Kasumi-1 (cell line): ENCODE measurements at places on chromosomes 1 and 21.
A peak's percentile ranks its signal among the peaks of the same experiment; 100 is the strongest.

GRCh38 chr1:16387201-16388188, 20.5 kb downstream of the SZRD1 start:
- DNase-seq: no peak

DNA sequence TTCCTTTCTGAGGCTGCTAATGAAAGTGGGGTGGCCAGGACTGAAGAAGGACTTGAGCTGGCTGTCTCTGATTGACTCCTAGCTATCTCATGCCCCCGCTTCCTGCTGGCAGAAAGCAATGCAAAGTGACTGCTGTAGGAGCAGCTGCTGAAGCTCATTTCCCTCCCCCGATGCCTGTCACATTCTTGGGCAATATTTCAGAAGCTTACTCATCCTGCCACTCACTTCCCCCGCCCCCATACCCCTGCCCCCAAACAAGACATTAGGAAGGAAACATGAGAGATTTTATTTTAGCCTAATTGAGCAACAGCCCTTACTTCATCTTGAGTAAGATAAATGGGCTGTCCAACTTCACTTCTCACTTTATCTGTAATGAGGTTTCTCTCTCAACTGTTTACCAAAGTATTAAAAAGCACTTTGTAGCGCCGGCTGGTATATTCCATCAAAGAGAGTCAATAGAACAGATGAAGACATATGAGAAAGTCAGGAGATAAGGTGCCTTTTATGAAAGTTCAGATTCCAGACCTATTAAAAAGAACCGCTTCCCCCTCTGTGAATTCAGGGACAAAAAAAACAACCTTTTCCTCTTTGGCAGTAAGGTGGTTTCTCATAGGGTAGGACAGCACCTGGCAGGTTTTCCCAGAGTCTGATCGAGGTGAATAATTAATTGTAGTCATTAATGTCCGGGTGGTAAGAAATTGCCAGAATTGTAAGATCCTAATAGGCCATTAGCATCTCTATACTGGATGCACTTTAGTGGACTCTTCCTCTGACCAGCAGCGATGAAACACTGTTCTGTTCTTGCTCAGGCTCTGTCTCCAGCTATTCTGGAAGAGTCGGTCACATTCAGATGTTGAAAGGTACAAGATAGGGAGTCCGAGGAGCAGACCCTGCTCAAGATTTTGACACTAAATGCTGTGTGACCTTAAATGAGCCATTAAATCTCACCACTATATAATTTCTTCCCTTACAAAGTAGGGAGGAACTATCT, 70.2 kb downstream of the SH3GLB1 start:
- DNase-seq: peak; percentile 97

- DNase-seq: no peak
Observed at GRCh38 chr1:107110326-107110725, 30.5 kb upstream of the NTNG1 start.

GRCh38 chr1:111571239-111571638, 48.4 kb upstream of the RAP1A start:
- no peak for DNase-seq

DNA sequence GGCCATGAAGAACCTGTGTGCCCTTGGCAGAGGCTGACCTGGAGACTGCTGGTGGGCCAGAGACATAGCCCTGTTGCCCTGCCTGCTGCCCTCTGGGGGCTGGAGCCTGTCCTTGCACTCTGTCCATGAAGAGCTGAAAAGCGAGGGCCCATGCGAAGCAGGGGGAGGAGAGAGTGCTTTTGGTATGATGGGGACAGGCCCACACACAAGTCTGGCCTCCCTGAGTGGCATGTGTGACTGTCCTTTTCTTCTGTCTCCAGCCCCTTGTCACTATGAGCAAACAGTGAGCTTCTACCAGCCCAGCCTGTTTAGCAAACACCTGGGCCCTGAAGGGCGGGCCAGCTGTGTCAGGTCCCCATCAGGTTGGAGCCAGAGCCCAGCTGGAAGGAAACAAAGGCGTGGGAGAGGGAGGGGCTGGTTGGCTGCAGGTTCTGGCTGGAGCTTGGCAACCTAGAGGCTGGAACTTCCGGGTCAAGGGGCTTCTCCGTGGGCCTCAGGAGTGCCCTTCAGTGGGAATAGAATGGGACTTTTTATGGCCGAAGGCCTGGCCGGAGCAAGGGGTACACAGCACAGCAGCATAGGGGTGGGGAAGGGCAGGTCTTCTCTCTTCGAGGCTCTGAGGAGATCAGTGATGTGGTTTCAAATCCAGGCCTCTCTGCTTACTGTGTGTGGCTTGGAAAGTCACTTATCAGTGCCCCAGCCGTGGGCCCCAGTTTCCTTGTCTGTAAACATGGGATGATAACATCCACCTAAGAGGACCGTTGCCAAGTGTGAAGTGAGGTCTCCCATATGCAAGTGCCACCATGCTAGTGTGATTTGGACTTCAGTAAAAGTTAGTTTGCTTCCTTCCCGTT, 14.3 kb downstream of the QSOX1 start:
- DNase-seq: peak; percentile 35

DNA sequence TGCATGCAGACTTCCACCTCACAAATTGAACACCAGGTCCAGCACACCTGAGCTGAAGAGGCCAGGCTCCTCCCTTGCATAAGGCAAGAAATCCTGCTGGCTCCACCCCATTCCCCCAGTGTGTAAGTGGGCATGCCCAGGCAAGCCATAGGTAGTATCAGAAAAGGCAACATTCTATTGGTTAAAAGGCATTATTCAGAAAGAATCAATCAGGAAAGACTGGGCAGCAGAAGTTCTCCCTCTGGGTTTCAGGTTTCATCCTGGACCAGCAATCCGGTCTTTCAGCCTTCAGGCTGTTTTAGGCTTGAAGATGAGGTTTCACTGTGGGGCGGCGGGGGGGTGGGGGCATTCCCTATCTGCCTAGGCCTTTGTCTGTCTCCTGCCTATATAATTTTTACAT, 42.0 kb upstream of the LHX8 start:
- no peak for DNase-seq

DNA sequence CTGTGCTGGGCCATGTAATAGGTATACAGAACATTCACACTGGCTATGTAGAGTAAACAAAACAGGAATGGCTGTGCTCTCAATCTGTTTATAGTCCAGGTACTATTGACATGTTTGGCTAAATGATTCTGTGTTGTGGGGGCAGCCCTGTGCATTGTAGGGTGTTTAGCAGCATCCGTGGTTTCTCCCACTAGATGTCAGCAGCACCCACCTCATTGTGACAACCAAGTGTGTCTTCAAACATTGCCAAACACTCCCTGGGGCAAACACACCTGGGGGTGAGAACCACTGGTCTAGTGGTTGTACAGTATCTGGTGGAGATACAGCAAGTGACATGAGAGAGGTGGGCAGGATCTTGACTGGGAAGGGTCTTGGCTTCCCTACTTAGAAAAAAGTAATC, 80.4 kb upstream of the SPATA6 start:
- DNase-seq: no peak

DNA sequence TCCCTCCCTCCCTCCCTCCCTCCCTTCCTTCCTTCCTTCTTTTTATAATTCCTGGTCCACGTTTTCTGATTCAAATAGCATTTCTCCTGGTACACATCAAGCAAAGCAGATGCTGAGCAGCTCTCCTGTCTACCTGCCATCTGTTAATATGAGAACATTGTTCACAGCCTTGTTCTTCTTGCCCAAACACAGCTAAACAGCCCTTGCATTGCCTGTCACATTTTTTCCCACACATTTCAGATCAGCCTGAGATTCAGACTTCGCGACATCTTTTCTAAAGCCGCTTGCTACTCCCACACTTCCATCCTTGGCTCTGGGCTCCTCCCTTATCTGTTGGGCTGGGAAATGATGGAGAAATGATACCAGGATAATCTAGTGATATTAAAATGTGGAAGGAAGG, 200.5 kb downstream of the PCP4 start:
- no peak for DNase-seq

DNA sequence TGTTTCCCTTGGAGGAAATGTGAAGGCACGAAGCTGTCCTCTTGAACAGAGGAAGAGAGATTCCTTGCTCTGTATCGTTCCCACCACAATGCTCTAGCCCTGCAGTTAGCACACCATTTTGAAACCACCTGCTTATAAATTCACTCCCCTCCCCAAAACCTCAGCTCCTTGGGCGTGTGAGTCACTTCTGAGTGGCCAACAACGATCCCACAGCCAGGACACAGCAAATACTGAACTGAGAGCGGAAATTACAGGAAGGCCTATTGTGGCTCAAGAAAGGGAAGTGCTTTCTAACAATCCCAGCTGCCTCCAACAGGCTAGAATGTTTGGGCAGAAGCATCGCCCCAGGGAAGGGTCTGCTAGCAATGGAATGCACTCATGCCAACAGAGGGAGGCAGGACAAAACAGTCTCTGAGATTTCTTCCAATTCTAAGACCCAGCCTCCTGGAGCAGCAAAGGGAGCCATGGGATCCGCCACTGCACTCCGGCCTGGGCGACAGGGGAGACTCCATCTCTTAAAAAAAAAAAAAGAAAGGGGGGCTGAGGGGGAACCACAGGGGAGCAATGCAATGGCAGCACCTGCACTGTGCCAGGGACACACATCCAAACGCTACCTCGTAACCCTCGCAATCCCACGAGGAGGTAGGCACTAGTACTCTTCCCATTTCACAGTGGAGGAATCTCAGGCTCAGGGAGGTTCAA, 1.9 kb downstream of the TMEM53 start:
- DNase-seq: peak; percentile 99

GRCh38 chr1:103460511-103460910, 65.0 kb upstream of the RNPC3 start:
- DNase-seq: no peak

GRCh38 chr1:199101139-199101538, 462.3 kb downstream of the PTPRC start:
- DNase-seq: no peak

DNA sequence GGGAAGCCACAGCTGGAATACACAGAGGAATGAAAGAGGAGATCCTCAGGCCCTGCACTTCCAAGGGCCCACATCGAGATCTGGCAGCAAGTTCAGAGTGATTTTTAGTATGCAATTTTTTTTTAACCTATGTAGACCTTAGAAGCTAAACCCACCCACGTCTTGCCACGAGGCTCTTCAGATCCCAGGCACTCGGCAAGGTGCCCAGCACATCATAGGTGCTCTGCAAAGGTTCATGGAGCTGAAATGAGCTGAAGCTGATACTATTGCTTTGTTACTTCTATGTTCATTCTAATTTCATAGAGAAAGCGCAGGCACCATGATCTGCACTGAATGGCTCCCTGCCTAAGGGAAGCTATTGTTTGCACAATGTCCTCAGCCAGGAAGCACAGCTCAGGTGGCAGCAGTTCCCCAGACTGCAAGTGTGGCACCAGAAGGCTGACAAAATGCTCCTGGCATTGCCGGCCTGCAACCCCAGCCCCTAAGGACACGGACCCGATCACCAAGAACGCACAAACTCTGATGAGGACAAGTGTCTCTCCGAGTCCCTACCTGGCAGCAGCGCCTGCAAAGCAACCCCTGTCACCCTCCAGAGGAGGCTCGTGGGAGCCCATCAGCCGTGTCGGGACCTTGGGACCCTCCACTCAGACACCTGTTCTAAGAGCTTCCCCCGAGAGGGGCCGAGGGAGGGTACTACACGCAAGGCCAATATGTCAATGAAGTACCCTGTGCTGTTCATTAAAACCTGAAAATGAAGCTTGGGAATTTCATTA, 264.2 kb downstream of the NPHP4 start:
- DNase-seq: no peak

- DNase-seq: no peak
Observed at GRCh38 chr1:178933105-178933561, 62.3 kb upstream of the ANGPTL1 start.

DNA sequence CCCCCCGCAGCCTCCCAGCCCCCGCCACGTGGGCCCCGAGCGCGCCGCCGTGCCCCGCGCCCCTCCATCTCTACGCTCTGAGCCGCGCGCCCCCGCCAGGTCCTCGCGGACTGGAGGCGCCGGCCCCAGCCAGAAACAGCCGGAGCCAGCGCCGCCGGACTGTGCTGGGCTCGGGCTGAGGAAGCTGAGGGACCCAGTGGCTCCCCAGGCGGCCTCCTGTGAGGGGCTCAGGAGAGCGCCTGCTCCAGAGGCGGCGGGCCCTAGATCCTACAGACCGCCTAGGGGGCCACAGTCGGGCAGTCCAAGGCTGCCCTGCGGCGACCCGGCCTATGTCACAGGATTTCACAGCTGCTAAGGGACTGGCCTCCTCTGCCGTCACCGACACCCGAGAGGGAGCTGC, 82.1 kb downstream of the NENF start:
- no peak for DNase-seq

- DNase-seq: no peak
Observed at GRCh38 chr1:103191327-103191726, 83.0 kb upstream of the COL11A1 start.

DNA sequence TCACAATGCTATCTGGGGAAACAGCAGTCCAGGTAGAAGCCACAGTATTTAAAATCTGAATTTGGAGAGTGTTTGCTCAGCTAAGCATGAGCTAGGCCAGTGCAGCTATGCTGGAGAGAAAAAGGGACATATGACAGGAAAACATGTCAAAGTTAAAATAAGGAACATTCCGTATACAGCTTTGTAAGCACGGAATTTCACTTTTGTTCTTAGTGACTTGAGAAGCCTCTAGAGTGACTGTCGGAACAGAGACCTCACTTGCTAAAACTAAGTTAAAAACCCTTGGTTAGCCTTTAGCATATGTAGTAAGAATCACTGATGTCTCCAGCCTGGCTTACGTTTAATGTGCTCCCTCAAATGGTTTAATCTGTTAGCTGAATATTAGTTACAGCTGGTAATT, 661.7 kb downstream of the KCNT2 start:
- no peak for DNase-seq

DNA sequence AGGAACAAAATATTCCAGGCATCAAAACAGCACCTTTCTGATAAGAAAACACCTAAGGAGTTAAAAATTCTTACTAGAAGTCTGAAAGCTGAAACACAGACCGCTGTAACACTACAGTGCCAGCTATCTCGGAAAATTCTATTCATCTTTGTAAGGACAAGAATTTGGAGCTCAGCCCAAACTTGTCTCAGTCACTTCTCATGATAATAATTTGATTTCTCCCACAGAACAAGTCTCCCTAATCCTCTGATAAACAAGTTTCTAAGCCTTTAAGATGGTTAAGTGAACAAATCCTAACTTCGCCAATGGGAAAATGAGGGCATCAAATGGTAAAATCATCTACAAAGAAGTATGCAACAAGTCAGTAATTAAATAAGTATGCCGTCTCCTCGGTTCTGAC, 59.9 kb downstream of the SIPA1L2 start:
- DNase-seq: no peak

DNA sequence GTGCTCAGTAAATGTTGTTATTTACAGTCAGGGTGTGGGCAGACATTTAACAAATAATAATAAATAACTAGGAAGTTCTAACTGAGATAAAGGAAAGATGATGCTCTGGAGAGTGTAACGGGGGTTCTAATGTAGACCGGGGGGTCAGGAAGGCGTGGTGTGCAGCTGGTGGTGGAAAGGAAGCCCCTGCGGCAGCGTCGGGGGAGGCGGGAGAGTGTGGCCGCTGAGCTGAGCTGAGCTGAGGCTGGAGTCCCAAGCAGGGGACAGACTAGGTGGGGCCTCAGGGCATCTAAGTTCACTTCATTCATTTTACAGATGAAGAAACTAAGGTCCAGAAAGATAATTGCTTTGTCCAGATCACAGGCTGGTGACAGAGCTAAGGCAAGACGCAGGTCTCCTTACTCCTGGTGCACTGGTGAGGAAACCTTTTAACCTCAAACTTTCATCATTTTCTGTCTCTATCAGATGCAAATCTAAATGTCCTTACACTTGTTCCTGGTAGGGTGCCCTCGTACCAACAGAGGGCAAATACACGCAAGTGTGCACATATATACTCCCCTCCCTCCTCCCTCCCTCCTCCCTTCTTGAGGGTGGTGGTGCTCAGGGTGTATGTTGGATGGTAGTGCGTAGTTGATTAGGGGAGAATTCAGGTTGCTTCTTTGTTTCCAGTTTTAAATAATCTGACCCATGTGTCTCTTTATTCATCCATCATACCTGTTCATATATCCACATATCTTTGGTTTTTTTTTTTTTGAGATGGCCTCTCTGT, 44.1 kb downstream of the KIF26B start:
- DNase-seq: peak; percentile 13
